ENCODE measurements at places on chromosomes 1 and 21.

DNA sequence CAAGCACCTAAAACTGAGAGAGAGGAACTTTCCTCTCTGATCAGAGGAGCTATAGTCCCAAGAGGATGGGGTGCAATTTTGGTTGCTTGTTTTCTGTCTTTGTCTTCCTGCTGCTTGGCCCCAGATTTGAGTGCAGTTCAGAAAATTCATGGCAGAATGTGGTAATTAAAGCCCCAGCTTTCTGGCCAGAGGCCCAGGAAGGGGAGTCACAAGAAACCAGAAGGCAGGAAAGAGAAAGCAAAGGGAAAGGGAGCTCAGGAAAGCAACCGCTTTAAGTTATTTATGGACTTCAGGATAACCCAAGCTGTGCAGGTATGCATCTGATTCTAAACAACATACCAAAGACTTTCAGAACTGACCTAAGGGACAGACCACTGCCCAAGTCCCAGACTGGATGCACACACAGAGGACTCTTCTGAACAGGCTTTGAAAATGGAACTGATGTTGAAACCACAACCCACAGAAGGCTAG is 88.8 kb downstream of the ST3GAL3 start:
- DNase-seq: no peak

DNA sequence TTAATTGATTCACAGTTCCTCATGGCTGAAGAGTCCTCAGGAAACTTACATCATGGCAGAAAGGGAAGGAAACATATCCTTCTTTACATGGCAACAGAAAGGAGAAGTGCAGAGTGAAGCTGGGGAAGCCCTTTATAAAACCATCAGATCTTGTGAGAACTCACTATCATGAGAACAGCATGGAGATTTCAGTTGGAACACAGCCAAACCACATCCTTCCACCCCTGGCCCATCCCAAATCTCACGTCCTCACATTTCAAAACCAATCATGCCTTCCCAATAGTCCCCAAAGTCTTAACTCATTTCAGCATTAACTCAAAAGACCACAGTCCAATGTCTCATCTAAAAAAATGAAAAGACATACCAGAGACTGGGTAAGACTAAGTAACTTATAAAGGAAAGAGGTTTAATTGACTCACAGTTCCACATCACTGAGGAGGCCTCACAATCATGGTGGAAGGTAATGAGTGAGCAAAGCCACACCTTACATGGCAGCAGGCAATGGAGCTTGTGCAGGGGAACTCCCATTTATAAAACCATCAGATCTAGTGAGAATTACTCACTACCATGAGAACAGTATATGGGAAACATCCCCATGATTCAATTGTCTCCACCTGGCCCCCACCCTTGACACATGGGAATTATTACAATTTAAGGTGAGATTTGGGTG is 105.2 kb downstream of the MRPL39 start:
- DNase-seq: no peak

GRCh38 chr1:99650773-99651437 is 5.0 kb downstream of the PALMD start:
- DNase-seq: no peak

DNA sequence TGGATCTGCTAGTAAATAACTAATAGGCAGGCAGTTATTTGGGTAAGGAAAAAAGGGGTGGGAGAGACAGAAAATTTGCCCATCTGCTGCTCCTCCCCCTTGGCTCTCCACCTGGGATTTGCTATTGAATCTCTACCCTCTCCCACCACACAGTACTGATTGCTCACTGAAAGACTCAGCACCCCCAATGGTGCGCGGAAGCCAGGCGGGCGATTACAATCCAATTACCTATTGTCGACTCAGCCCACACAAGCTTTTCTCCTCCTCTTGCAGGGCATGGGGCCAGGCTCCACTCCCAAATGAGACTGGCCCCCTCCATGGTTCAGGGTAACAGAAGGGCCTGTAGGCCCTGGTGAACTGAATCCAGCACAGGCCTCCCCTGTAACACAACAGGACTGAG is 2.7 kb upstream of the HMGN2 start:
- no peak for DNase-seq

DNA sequence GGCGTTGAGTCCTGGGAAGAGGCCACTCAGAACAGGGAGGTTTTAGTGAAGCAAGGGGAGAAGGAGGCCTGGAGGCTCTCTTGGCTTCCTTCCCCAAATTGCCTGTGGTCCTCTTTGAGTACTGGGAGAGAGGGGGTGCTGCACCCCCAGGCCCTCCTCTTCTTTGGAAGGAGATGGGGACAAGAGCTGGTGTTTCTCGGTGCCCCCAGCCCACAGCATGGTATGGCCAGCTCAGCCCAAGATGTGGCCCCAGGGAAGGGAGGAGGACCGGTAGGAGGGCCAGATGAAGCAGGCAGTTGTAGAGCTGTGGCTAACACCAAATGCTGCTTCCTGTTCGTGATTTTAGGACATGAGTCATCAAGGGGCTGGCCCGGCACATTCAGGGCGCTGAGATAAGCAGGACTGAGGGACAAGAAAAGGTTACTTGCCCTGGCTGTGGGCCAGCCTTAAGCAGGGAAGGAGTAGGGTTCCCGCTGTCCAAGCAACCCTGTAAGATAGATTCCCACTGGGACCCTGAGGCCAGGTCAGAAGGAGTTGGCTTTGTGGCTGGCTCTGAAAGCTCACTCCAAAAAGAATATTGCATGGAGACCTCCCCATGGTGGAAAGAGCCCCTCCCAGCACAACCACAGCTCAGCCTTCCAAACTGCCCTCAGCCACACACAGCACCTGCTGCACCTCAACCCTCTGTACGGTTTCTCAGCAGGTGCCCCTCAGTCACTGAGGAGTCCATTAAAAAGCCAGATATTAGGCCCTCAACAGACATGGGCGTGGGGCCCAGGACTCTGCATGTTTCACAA is 4.9 kb upstream of the TNFRSF1B start:
- DNase-seq: no peak

DNA sequence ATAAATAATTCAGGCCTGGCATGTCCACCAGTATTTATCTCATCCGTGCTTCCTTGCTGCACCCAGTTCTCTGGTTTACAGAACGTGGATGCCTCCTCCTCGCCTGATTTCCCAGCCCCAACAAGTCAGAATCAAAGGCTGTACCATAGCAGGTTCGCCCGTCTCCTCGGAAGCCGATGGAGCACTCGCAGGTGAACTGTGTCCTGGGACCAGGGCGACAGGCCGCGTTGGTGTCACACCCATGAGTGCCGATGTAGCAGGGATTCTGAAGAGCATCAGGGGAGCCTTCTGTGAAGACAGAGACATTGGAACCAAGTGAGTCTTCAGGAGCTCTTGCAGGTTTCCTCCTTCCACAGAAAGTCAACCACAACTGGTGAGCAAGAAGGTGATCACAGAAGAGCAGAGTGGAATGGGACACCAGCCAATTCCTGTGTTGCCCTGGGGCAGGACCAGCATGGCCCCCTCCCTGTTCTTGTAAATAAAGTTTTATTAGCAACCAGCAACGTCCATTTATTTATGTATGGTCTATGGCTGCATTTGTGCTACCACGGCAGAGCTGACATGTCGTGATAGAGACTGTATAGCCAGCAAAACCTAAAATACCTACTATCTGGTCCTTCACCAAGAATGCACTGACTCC is 40.8 kb downstream of the NID1 start:
- no peak for DNase-seq

DNA sequence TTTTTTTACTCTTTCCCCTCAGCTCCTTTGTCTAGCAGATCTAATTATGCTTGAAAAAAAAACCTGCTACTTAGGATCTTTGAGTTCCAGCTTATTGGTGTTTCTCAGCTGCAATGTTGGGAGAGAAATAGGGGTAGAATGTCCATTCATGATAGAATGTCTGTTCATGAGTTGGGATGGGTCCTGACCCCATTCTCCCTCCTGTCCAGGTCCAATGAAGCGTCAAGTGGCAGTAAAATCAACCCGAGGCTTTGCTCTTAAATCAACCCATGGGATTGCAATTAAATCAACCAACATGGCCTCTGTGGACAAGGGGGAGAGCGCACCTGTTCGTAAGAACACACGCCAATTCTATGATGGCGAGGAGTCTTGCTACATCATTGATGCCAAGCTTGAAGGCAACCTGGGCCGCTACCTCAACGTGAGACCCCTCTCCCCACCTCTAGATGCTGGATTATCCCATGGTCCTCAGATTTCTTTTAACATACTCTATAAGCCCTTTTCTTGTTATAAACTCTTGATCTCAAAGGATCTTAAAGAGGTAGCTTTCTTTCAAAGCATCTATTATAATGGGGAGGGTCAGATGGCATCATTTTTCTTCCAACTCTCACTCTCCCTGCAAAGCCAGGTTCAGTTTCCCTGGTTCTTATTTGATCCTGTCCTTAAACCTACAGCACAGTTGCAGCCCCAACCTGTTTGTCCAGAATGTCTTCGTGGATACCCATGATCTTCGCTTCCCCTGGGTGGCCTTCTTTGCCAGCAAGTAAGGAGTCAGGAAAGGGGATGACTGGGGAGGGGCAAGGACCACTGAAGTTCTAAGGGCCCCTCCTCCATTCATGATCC is 11.1 kb downstream of the CERS2 start:
- no peak for DNase-seq

DNA sequence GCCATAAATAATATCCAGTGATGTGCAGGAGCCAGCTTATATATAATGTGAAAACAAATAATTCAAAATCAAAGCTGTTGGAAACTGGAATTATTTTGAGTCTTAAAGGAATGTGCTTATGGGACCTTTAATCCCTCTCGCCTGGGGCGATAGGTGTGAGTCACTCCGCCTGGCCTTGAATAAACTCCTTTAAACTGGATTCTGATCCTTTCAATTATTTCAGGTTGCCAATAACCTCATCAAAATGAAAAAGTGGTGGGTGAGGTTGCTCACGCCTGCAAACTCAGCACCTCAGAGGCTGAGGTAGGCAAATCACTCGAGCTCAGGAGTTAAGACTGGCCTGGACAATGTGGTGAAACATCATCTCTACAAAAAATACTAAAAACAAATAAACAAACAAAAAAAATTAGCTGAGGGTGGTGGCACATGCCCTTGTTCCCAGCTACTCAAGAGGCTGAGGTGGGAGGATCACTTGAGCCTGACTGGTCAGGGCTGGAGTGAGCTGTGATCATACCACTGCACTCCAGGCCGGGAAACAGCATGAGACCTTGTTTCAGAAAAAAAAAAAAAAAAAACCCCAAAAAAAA is 11.4 kb upstream of the SLC2A5 start:
- no peak for DNase-seq

GRCh38 chr1:169326956-169327268 is 40.7 kb downstream of the NME7 start:
- no peak for DNase-seq

GRCh38 chr1:210407207-210407886 is 78.6 kb downstream of the HHAT start:
- no peak for DNase-seq

DNA sequence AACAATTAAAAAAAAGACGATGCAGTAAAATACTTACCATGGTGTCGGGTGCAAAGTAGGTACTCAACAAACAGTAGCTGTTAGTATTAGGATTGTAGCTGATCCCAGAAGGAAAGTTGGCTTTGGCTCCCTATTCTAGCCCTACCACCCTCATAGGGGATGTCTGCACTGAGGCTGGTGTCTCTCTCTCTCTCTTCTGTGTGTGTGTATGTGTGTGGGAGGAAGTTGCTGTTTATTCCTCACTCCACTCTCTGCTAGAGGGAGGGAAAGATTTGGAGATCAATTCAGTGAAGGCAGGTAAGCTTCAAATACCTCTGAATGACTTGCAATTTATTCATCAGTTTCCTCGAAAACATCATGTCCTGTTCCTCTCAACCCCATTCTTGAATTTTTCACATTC is 124.4 kb downstream of the PTPRU start:
- DNase-seq: no peak

DNA sequence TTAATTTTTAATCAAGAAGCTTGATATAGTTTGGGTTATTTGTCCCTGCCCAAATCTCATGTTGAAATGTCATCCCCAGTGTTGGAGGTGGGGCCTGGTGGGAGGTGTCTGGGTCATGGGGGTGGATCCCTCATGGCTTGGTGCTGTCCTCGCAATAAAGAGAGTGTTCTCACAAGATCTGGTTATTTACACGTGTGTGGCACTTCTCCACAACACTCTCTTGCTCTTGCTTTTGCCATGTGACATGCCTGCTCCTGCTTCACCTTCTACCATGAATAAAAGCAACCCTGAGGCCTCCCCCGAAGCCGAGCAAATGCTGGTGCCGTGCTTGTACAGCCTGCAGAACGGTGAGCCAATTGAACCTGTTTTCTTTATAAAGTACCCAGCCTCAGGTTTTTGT is 2.6 kb upstream of the CNIH3 start:
- no peak for DNase-seq

GRCh38 chr1:154607106-154607608 is 829 bp downstream of the ADAR start:
- no peak for DNase-seq

DNA sequence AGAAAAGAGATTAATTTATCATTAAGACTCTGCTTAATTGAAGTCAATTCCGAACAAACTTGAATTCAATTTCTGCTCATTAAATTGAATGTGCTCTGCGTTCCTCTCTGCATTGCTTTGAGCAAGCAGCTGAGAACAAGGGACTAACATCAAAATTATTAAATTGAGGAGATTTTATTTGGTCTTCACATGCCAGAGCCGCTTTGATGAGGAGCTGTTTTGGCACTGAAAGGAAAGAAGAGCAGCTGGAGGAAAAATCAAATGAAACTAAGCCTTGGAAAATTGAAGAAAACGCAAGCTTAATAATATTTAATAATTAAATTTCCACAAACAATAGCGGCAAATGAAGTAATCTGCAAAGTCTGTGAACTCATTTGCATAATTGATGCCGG is 222.0 kb upstream of the PKN2 start:
- no peak for DNase-seq

DNA sequence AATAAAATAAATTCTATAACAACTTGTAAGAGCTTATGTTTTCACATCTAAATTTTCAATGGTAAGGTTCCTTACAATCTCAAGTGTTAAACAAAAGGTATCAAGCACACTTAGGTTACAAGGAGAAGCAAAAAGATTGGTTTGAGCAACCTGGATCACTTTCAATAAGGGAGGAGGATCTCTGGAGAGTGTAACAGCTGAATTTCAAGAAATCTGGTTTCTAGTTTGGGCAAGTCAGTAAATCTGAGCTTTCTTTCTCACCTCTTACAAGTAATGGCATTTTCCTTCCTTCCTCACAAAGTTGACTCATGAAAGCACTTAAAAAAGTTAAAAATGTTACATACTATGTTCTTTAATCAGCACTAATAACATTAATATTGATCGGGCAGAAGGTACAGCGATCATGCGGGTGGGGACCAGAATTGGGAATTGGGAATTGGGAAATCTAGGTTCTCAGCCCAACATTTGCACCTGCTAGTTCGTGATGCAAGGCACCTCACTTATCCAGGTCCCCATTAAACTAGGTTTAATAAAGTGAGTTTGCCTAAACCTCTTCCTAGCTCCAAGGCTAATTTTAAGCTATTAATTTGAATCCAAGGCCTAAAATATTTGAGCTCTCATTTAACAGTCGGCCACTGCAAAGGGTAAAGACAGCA is 3.1 kb downstream of the NUCKS1 start:
- no peak for DNase-seq

GRCh38 chr21:45281411-45282282 is 6.0 kb downstream of the POFUT2 start:
- no peak for DNase-seq

All from vagina (tissue), 2 donors.